ENCODE measurements at places on chromosomes 2 and 18.

- DNase-seq: no peak
Measured at GRCh38 chr2:9235147-9236044, 28.8 kb downstream of the ASAP2 start.

DNA sequence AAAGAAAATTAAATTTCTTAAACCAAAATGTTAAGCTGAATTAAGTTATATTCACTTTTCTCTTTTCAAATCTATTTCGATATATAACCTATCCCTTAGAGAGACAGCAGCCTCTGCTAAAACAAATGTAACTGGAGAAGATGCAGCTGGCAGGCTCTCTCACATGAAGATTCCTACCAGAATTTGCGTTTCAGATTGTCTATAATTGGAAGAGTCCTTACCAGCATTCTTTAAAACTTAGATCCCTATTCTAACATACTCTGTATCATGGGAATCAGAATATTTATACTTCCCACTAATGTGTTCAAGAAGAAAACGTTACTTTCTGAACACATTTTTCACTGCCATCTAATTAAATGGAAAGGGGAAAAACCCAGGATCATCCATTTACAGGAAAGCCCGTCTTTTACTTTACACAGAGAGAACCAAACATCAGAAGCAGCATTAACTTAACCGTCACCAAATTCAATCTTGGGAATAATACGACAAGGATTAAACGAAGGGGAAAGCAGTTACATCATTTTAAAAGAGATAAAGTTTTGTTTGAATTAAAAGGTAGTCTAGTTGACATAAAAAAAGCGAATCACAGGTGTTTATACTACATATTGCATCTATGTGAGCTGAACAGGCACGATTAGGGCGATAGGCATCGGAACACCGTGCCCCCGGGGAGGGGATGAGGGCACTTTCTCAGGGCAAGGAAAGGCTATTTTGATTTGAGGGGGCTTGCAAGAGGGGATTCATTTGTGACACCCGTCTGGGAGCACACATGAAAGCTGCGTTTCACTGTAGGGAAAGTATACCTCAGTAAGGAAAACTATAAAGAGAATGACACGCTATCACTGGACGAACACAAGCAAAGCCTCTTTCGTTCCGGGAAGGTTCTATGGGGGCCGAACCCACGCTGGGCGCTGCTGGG is 1.3 kb downstream of the PTPN2 start:
- no peak for DNase-seq

GRCh38 chr18:55753643-55754263 is 165.8 kb upstream of the TCF4 start:
- no peak for DNase-seq

DNA sequence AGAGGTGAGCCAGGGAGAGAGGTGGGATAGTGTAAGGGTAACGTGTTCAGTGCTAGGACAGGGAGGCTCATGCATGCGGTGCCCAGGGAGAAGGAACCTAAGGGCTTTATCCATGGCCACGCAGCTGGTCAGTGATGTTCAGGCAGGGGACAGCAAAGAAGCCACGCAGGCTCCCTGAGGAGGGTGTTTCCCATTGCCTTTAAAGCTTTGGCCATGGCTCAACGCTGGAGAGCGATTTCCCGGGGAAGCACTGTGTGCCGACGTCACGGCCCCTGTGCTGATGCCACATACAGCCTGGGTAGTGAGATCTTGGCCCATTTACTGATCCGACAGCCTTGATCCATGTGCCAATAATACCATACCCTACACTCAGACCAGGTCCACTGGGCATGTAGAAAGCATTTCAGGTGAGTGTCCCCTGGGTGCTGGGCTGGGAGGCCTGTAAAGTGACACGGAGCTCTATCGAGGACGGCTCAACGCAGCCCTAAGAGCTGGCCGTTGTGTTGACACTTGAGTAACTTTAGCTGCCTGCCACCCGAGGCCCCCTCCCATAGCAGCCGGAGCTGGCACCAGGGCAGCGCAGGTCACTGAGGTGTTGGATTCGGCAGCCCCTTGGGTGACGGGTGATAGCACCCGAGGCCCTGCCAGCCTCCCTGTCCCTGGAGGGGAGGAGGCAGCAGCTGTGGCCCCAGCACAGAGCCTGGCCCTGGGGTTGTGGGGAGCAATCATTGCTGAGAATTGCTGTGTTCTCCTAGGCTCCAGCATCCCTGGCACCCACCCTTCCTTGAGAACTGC is 41.4 kb downstream of the PDIA6 start:
- no peak for DNase-seq

DNA sequence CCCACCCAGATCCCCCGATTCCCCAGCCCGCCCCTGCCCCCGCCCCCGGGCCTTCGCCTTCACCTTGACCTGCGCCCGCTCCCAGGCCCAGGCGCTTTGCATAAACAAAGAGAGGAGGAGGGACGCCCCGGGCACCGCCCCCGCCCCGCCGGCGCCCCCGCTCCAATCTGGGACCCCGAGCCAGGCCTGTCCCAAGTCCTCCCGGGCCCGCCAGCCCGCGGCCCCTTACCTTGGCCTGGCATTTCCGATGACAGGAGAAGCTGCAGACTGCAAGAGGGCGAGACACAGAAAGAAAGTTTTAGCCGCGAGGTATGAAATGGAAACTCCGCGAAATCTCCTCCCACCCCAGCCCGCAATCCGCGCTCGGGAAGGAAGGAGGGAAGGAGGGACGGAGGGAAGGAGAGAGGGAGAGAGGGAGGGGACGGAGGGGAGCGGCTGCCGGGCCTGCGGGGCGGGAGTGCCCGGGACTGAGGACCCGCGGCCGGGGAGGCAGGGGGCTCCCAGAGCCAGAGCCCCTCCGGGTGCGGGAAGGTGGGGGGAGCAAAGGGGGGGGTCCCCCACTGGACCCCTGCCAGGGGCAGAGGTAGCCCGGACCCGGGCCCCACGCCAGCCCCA is 24.2 kb downstream of the TNS1 start:
- DNase-seq: no peak

GRCh38 chr2:144405982-144406788 is 113.7 kb downstream of the ZEB2 start:
- DNase-seq: no peak

DNA sequence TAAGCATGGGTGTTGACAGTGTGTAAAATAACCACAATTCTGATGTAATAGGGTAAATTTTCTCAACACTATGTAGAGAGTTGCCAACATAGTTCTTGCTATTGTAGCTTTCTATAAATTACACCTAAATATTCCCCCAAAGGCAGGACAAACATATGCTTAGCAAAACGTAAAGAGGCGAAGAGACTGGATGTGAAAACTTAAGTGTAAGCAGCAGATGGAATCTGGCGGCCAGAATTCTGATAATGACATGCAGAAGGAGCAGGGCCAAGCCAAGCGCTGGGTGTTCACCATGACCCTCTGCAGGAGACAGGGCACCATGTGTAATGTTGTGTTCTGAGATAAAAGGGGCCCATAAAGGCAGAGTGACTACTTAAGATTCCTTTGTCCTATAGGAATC is 105.2 kb upstream of the ZNF521 start:
- DNase-seq: no peak

DNA sequence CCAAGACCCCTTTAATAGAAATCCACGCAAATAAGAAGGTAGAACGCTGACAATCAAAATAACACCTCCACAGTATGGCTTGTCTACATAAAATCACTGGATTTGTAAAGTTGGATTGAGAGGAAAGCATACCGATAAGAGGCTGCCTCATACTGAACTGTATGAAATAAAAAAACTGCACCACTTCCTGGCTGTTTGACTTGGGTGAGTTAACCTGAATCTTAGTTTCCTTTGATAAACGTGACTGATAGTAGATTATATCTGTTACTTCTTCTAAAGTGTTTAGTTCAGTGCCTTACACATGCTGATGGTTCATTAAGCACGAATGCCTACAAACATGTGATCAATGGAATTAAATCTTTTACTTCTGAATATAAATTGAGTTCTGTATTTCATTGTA is 140.4 kb upstream of the RNF152 start:
- no peak for DNase-seq

- no peak for DNase-seq
Measured at GRCh38 chr2:147165697-147166382, 679.0 kb upstream of the ACVR2A start.

GRCh38 chr2:224749136-224749535 is 33.0 kb upstream of the CCDC195 start:
- DNase-seq: no peak

DNA sequence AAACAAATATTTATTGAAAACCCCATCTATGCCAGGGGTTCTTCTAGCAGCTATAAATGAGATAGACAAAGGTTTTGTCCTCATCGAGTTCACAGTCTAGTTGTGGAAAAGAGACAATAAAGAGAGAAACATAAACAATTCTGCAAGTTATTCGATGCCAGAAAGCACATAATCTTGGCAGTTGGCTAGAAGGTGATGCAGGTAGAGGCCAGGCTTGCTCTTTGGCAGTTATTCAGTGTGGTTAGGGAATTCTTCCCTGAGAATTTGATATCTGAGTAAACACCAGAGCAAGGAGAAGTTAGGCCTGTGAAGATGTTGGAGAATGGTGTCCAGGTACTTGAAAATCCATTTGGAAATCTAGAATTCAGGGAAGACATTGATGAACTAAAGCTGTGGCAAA is 547.4 kb downstream of the SLC4A3 start:
- DNase-seq: no peak

- no peak for DNase-seq
Measured at GRCh38 chr2:239496700-239497099, 95.9 kb upstream of the HDAC4 start.

- DNase-seq: no peak
Measured at GRCh38 chr2:205170399-205170798, 511.9 kb upstream of the NRP2 start.

DNA sequence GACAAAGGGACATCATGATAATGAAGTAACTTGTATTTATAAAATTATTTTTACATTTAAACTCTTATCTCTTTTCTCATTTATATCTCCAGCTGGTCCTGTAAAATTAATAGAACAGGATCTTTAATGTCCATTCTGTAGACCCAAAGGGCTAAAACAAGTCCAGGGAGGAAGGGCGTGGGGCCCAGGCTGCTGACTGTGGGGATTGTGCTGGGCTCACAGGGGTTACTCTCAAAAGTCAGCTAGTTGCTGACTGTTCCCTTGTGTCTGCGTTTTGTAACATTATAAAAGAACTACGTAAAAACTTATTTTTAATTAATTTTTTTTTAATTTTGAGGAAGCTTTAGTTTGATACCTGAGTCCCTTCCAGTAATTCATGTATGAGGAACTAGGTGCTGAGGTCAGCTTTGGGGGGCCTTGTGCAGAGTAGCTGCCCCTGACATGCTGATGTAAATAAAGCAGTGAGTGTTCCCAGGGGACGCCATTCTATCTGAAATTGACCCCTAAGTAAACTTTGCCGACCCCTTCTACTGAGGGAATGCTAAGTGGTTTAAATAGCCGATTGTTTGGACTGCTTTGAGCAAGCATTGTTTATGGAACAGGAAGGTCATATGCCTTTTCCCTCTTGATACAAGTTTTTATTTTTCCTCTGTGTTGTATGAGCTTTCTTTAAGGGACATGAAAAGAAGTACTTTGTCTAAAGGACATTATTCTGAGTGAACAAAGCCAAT is 56.4 kb downstream of the MERTK start:
- no peak for DNase-seq

DNA sequence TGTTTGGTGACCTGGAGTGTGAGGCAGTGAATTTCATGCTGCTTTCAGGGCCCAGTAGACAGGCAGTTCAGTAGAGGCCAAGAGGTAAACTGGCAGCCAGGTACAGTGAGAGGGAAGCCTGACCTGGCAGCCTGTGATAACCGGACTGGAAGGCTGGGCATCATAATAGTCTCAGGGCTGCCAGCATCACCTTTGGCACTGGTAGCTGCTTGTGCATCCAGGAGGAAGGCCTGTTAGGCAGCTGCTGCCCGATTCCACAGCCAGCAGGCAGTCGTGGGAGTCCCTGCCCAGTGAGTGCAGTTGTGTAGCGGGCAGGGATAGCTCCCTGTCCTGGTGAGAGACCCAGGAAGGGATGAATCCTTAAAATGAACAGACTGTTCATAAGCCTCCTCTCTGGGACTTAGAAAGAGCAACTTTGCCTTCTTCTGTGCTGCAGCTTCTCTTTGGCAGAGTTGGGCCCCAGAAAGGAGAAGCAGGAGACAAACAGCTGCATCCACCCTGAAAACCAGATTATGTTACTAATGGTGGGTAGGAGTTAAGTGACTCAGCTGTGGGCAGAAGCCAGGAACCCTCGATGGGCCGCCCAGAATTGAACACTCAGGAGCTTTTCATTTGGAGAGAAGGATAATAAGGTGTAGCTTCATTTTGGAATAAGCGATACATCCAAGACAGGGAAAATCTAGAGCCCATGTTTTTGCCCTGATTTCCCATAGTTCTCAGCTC is 8.1 kb upstream of the GPBAR1 start:
- DNase-seq: no peak

- DNase-seq: no peak
Measured at GRCh38 chr2:15901095-15901807, 39.1 kb upstream of the MYCN start.

GRCh38 chr18:8272254-8272653 is 337.0 kb upstream of the RAB12 start:
- no peak for DNase-seq

- DNase-seq: no peak
Measured at GRCh38 chr2:200089756-200090109, 134.4 kb downstream of the MAIP1 start.

- DNase-seq: no peak
Measured at GRCh38 chr2:162226836-162227235, 16.4 kb downstream of the FAP start.

DNA sequence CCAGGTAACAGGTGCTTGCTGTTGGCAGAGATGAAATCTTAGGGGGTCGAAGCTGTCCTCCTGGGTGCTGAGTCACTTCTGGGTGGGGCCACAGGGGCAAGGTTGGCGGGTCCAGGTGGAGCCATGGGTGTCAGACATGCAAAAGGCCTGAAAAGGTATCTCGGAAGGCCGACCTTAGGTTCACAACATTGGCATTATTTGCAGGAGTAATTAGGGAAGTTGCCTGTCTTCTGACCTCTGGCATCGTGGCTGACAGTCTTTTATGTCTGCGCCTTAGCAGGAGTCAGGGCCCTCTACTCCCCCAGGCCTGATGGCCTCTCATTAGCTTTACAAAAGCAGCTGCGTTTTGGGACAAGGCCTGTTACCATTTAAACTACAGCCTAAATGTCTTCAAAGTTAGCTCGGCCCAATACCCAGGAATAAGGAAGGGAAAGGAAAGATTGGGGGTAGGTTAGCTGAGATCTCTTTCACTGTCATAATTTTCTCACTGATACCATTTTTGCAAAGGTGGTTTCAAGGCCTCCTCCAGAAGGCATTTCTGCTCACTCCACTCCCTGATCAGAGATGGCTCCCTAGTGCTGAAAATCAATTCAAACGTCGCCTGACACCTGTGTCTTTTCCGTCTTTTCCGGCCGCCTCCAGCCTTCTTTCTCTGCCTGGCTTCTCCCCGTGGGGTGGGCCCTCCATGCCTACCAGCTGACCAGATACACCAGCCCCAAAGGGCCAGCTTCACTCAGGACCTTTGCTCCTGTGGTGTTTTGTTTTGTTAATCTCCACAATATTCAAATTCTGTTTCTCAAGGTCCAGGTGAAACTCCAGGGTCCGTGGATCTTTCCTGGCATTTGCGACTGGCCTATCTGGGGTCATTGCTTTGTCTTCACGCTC is 90.8 kb downstream of the RHOB start:
- no peak for DNase-seq

- no peak for DNase-seq
Measured at GRCh38 chr2:86468162-86469033, 27.2 kb downstream of the KDM3A start.

Measured in LoVo (cell line).